Stimulated activated naive CD8-positive, alpha-beta T cell treated with anti-CD3 and anti-CD28 coated beads, Interleukin-15, amount 100 ng/mL, for 72 hours (primary cell): ENCODE measurements at places on chromosomes 16 and 17.

DNA sequence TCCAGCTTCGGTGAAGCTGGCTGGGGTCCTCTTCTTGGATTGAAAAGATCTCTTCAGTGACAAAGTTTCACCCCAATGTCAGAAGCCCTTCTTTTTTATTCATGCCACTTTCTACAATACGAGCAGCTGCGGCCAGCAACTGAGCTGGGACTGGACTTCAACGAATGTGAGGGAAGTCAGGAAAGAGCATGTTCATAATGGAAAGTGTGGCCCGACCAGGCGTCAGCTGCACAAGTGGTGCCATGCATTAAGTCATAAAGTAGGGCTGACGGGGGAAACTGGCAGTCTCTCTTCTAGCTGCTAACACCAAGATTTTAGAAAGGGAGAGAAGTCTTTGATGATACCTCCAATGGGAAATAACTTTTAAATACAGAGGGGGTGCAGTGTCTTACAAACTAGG, 192.6 kb downstream of the PARN start:
- DNase-seq = no peak

GRCh38 chr16:79380995-79381602, 219.4 kb downstream of the MAF start:
- no peak for DNase-seq

DNA sequence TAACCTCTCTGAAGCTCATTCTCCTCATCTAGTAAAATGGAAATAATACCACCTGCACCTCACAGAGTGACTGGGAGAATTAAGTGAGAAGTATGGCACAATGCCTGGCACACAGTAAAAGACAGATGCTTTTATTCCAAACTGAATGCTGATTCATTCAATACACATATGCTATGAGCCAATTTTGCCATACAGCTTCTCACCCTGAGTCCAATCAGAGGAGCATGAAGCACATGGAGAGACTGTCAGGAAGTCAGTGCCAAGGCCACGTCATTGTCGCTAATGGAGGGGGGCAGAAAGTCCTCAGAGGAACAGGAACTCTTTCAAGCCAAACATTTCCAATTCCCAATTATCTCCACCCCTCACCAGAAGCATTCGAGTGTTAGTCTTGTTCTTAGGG, 11.6 kb downstream of the MKS1 start:
- no peak for DNase-seq

GRCh38 chr17:78248051-78248914, 16.9 kb downstream of the TMEM235 start:
- no peak for DNase-seq

- no peak for DNase-seq
These were observed 1098.8 kb upstream of the CDH8 start for GRCh38 chr16:63135069-63135468.

DNA sequence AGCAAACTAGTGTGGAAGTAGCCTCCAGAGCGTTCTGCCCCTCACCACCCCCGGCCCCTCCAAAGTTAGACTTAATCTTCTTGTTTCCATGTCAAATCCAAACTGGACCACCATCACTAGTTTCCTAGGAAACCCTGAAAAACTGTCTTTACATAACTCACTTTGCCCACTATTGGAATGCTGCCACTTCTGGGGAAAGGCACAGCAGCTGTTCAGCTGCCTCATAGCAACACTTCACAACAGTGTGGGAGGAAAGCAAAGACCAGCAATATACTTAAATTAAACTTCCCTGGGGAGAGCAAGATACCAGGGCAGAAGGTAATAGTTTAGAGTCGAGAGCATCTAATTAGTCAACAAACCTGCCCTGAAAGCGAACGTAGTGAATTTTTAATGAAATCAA, 452.2 kb downstream of the KCNJ2 start:
- DNase-seq = no peak

DNA sequence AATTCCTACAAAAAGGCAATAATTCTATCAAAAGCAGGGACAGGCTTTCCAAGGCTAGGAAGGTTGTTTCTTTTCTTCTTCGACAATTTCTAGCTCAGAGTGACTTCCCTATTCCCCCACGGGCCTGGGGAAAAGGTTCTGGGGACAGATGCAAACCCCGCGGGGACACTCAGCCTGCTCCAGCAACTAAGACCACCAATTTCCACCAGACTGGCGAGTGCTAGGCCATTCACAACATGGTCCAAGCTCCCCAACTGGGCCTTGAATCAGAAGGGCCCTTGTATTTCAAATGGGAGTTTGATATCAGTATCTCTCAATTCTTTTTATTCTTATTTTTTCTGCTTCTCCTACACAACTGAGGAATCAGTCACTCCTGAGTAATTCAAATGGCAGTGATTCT, 86.7 kb downstream of the USP31 start:
- DNase-seq = no peak

DNA sequence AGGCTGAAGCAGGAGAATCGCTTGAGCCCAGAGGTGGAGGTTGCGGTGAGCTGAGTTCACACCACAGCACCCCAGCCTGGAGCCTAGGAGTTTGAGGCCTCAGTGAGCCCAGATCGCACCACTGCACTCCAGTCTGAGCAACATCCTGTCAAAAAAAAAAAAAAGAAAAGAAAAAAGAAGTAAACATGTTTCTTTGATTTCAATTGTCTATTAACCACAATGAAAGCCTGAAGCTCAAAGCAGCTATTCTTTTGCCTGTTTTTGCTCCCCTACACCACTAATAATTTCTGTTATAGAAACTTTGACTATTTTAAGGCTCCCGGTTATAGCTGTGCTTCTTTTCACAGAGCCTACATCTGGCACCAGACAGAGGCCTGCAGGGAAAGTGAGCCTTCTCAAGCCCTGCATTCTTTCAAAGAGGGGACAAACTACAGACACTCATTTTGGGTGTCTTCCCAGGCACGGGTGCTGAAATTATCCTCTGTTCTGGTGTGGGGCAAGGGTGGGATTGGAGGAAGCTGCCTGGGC, 14.2 kb upstream of the SLC52A1 start:
- no peak for DNase-seq

GRCh38 chr17:73697872-73698271, 53.6 kb upstream of the SDK2 start:
- DNase-seq = no peak

- DNase-seq = no peak
These were observed 56.5 kb downstream of the SNTB2 start for GRCh38 chr16:69243479-69243878.

DNA sequence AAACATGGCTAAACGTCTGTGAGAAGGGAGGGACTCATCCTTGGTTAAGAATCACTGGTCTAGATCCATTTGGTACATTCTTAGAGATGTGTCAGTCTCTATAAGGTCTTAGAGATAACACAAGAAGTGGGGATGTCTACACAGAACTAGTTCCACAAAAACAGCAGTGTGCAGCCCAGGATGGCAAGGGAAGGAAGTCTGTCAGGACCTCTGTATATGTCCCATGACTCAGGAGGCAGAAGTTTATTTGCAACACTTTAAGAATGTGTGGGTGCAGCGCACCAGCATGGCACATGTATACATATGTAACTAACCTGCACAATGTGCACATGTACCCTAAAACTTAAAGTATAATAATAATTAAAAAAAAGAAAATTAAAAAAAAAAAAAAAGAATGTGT, 548.5 kb upstream of the SOX9 start:
- no peak for DNase-seq

GRCh38 chr17:55384643-55385232, 36.9 kb downstream of the MMD start:
- no peak for DNase-seq

- DNase-seq = no peak
These were observed 45.1 kb downstream of the ATP2C2 start for GRCh38 chr16:84413244-84414004.

- no peak for DNase-seq
These were observed 15.7 kb downstream of the GJD3 start for GRCh38 chr17:40348562-40349476.

DNA sequence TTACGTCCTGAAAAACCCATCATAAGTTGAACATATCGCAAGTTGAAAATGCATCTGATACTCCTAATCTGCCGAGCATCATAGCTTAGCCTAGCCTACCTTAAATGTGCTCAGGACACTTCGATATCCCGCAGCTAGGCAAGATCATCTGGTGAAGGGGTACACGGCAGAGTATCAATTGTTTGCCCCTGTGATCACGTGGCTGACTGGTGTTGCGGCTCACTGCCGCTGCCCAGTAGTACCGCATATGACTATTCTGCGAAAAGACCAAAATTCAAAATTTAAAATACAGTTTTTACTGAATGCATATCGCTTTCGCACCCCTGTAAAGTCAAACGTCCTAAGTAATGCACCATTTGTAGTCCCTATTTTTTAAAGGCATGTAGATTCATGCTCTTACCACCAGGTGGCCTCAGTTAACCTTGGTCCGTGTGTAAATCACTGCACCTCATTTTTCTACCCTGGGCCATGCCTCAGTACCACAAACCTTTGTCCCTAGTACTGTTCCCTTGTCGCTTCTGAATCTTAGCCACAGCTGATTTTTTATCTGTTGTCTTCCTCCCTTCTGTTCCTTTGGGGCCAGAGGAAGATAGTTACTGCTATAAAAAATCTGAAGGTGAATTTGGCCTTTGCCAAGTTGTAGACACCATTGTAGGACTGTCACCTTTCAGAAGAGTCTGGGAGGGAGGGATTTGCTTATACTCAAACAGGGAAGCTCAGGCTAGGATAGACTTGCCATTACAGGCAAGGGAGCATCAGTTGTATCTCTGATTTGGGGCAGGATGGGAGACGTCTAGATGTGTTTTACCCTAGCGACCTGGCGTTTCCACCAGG, 34.4 kb downstream of the WWP2 start:
- peak; percentile 15 for DNase-seq

GRCh38 chr16:2473999-2474876, 689 bp upstream of the TBC1D24 start:
- DNase-seq = peak; percentile 57

DNA sequence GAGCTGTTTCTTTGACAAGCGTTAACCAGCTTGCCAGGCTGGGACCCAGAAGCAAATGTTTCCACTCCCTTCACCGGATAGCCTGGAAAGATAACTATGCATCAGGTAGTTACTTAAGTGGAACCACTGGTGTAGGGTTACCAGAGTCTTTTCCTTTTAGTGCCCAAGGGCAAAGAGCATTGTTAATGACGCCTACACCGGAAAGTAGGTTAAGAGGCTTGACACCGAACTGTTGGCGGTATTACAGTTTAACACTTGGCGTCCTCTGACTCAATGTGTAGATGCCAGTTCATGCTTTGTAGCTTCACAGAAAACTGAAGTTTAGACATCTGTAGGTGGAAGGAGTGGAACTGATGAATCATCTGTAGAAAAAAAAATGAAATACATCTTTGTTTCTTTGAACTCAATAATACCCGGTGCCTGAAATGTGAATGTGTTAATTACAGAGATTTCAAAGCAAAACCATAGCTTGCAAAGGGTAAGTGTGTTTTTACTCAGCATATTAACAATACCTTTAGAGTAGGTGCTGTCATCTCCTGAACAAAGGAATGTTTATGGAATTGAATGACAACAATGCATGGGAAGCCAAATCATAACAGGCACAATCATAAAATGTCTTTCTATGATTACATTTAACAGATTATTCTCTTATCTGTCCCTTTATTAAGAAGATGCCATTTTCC, 426.7 kb upstream of the SALL1 start:
- no peak for DNase-seq

DNA sequence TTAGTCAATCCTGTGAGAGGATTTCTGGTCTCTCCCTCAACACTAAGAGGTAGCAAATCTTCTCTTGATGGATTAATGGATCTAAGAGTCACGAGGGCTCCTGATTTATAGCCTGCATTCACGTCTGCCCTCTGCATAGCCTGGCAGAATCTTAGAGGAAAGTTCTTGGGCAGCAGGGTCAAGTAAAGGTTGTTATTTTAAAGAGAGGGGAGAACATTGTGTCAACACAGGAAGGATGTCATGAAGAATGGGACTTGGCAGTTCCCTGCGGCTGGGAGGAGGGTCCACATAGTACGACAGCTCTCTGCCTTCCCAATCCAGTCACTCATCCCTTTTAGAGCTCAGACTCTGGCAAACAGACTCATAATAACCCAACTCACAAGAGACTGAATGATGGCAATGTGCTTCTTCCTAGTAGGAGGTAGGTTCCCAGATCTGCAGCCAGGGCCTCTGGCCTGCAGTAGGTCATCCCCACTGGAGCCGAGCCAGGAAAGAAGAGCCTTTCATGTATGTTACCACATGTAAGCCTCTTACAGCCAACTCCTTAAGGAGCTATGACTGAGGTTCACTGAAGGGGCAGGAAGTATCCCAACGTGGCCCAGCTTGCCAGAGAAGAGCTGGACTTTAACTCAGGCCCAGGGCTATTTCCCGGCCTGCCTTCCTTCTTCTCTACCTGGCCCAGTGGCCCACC, 25.4 kb upstream of the RPTOR start:
- no peak for DNase-seq
